ENCODE measurements at places on chromosomes 5 and 9.

DNA sequence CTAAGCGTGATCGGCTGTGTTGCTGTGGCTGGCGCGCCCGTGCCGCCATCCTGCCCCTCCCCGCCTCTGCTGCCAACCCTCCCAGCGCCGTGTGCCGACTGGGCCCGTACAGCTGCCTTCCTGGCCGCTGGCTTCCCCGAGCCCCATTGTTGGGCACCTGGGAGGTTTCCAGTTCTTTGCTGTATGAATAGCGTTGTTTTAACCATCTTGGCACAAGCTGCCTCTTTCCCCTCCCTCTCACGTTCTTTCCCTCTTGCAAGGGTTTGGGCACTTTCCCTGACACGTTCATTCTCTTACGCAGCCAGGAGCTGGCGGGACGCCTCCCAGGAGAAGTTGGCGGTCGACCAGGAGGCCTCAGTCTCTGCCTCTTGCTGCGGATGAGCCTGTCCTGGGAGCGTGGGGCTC is 43.1 kb upstream of the RXRA start:
- no peak for DNase-seq

DNA sequence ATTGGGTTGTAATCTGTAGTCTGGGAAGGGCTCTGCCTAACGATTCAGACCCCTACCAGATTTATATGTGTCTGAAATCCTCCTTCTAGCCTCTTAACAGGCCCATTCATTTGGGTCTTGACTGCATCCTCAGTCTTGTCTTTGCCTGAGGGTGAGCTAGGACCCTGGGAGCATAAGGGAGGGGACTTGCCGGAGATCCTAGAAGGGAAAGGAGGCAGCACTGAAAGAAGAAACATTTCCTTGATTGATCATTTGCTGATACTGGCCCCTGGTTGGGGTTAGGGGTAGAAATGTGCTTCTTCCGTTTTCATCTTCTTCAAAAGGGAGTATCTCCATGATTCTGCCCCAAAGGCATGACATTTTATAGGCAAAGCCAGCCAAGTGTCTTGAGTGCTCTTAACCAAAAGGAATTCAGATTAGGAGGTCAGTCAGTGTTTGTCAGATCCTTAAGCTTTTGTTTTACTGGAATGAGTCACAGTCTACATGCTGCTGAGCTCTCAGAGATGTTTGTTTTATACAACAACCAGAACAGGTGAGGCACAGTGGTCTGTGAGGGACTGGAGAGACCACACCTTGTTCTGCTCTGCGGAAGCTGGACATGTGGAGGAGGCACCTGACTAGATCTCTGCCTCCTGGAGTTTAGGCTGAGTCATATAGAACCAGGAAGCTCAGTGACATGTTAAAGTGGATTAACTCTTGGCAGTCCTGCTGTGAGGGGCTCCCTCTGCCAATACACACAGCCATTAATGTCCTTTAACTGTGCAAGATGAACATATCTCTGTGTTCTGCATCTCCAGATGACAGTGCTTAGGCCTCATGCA is 37.7 kb downstream of the PCDHAC2 start:
- DNase-seq: no peak

GRCh38 chr9:137308057-137308619 is 6.1 kb upstream of the NRARP start:
- DNase-seq: no peak

DNA sequence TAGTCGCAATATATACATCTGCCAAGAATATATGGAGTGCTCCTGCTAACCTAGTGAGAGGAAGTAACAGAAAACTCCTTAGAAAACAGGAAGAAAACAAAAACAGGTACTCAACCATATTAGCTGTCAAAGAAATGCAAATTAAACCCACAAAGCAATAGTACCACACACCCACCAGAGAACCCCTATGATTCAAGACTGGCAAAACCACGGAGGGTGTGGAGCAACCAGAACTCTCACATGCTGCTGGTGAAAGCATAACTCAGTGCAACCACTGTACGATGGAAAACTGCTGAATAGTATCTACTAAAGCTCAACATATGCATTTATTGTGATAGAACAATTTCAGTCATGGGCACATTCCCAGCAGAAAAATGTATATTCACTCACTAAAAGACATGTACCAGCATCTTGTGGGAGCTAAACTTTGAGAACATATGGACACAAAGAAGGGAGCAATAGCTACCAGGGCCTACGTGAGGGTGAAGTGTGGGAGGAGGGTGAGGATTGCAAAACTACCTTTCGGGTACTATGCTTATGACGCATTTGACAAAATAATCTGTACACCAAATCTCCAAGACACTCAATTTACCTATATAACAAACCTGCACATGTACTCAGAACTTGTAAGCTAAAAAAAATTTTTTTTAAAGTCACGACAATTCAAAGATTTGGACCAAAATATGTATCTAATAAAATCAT is 34.0 kb downstream of the PTPN3 start:
- DNase-seq: no peak

DNA sequence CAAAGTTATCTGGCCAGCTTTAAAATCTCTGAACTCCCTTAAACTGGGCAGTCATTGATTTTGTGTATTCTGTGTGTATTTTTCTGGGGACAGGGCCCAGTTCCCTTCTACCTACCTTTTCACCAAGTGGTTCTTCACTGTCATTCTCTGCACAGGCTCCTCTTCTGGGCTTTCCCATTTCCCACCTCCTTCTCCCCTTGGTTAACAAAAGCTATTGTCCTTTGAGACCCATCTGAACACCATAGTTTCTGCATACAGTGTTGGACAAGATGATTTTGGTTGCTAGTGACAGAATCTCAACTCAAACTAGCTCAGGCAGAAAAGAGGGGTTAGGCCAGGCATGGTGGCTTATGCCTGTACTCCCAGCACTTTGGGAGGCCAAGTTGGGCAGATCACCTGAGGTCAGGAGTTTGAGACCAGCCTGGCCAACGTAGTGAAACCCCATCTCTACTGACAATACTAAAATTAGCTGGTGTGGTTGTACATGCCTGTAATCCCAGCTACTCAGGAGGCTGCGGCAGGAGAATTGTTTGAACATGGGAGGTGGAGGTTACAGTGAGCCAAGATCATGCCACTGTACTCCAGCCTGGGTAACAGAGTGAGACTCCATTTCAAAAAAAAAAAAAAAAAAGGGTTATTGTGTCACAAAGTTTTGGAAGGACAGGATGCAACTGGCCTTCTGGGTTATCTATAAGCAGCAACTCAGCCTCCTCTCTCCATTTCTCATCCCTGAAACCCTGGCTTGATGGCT is 31.0 kb upstream of the ANKRD34B start:
- no peak for DNase-seq

DNA sequence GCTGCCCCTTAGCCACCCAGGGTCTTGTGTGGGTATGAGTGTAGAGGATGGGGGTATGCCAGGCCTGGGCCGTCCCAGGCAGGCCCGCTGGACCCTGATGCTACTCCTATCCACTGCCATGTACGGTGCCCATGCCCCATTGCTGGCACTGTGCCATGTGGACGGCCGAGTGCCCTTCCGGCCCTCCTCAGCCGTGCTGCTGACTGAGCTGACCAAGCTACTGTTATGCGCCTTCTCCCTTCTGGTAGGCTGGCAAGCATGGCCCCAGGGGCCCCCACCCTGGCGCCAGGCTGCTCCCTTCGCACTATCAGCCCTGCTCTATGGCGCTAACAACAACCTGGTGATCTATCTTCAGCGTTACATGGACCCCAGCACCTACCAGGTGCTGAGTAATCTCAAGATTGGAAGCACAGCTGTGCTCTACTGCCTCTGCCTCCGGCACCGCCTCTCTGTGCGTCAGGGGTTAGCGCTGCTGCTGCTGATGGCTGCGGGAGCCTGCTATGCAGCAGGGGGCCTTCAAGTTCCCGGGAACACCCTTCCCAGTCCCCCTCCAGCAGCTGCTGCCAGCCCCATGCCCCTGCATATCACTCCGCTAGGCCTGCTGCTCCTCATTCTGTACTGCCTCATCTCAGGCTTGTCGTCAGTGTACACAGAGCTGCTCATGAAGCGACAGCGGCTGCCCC is 2.6 kb downstream of the SLC35A4 start:
- DNase-seq: no peak

GRCh38 chr5:164934561-164934960 is 1429.1 kb downstream of the MAT2B start:
- no peak for DNase-seq

Measured in CD4-positive, alpha-beta T cell treated with Interleukin-4 for 4 hours (primary cell).